ENCODE measurements at places on chromosomes 6 and 20. TPM values are rescaled to one million over a fixed set of nuclear protein-coding genes. Genes with fewer than 3 reads are reported as not detected.

DNA sequence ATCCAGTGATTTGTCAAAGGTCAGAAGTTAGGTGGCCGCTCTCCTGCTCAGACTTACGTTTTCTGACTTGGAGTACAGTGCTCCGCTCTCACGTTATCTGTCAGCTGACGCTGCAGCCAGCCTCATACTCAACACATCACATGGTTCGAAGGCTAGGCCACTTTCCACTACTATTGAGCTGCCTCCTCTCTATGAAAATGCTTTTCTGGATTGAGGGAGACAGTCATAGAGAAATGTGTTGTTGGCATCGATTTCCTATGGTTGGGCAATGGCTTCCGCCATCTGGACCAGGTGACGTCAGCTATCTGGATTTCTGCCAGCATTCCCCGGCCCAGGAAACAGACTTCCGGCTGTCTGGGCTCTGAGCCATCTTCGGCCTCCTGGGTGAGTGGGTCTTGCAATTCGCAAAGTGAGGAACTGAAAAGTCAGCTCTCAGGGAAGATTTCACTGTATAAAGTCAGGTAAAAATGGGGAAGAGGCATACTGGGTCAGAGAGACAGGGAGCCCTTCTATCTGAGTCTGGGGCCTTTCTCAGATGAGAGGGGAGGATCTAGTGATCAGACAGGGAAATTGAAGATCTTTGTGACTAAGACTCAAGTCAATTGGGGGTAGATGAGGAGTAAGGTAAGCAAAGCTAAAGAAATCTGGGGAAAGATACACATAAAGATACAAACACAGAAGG is 37.5 kb upstream of the IER3 start:
- no peak for DNase-seq

Gene HEY2
- 0.22 TPM for total RNA-seq

GRCh38 chr6:51868591-51869355 is 218.6 kb downstream of the PKHD1 start:
- DNase-seq, result no peak

- no peak for DNase-seq
Measured at GRCh38 chr6:107458672-107459282, 587 bp downstream of the PDSS2 start.

- DNase-seq, result no peak
Measured at GRCh38 chr6:44739181-44739580, 351.7 kb downstream of the CDC5L start.

DNA sequence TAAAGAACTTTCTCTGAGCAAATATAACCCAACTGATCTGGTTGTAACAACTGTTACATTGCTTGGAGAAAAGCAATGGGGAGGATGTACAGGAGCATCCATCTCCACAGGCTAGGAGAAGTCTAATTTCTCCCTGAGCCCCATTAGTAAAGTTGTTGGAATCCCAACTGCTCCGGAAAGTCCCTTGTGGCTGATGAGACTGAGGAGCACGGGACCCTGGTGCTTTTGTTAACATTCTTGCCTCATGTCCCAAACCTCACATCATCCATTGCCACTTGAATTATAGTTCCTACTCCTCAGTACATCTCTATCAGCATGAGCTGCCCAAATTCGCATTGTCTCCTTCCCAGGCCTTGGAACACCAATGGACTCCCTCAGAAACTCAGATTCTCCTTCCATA is 260.6 kb upstream of the BMP2 start:
- DNase-seq, result no peak

GRCh38 chr20:18635380-18635779 is 47.5 kb downstream of the DTD1 start:
- no peak for DNase-seq

Gene CASS4
- total RNA-seq, result 14.2 TPM

Gene OGFR
- total RNA-seq, result 81.1 TPM

DNA sequence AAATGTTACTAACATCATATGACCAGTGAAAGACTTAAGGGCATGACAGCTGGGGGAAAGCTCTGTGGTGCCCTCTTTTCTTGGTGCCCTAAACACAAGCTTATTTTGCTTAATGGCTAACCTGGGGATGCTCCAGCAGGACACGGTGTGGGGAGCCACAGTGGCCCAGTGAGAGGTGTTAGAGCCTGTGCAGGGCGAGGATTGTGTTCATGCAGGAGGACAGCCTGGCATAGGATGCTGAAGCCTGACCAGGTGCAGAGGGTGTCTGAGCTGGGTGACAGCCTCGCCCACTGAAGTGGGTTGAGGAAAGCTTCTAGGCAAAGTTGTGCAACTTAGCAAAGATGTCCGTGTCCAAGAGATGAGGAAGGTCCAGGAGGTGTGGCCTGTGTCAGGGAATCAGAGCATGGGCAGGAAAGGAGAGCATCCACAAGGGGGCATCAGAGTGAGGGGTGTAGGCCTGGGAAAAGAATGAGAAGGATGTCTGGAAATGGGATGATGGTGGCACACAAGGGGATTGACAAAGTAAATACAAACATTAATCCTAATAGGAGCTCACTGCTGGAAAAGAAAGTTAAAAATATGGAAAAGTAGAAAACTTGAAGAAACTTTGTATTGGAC is 33.9 kb downstream of the SLC17A4 start:
- peak; percentile 32 for DNase-seq

GRCh38 chr6:132084811-132085509 is 133.8 kb upstream of the CCN2 start:
- no peak for DNase-seq

Gene PAX1
- total RNA-seq, result not detected

Gene CFB
- total RNA-seq, result 1.2 TPM

Gene HLA-DRA
- 25.8 TPM for total RNA-seq

- DNase-seq, result no peak
Measured at GRCh38 chr6:79373246-79373645, 138.8 kb upstream of the HMGN3 start.

- DNase-seq, result no peak
Measured at GRCh38 chr6:85278466-85279035, 171.3 kb upstream of the NT5E start.

Gene NT5E
- total RNA-seq, result 26.8 TPM

GRCh38 chr20:35472209-35472608 is 16.8 kb downstream of the CEP250 start:
- DNase-seq, result no peak

DNA sequence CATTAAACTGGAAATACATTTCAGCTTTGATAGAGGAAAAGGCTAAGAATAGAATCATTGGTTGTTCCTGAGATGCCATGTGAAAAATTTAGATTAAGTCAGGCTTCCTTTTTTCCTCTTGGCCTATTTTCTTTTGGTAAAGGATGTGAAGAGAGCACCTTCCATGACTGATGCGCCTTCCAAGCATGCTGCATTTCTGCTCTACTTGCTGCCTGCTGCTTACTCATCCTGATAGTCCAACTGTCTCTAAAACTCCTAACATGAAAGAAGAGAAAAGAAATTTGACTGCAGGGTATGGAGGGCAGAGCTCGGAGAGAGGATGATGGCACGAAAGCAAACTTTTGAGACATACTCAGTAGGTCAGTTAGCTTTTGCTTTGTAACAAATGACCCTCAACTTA is 28.8 kb downstream of the SNAP25 start:
- no peak for DNase-seq

Gene BEND6
- total RNA-seq, result not detected

GRCh38 chr6:119584088-119584487 is 234.5 kb upstream of the MAN1A1 start:
- DNase-seq, result no peak

DNA sequence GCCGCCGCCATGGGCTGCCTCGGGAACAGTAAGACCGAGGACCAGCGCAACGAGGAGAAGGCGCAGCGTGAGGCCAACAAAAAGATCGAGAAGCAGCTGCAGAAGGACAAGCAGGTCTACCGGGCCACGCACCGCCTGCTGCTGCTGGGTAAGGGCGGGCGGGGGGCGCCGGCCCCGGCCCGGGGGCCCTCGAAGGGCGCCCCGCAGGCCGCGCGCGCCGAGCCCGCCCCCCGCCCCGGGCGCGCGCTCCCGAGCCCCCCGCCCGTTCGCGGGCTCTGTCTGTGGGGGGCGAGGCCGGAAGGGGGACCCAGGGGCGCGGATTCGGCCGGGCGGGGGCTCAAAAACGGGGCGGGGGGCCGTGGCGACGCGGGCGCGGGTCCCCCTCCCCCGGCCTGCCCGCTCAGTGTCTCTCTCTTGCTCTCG is 39.2 kb downstream of the GNAS start:
- DNase-seq, result peak; percentile 64

DNA sequence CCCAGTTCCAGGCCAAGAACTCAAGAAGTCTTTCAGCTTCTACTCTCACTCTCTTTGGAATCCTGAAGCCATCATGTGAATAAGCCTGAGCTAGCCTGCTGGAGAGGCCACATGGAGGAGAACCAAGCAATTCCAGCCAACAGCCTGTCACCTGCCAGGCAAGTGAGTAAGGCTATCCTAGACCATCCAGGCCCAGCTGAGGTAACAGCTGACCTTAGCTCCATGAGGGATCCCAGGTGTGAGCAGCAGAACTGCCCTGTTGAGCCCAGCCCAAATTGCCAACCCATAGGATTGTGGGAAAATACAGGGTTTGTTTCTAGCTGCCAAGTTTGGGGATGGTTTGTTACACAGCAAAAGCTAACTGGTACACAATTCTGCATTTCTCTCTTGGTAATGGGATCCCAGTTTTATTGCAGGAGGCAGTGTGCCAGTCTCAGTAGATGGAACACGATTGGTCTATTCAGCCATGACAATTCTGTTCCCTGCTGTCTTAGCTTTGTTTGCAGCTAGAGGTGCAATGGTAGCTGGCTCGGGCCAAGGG is 5.5 kb downstream of the SRXN1 start:
- no peak for DNase-seq

Gene C6orf163
- total RNA-seq, result 3.2 TPM

- DNase-seq, result no peak
Measured at GRCh38 chr6:137105375-137105774, 60.6 kb upstream of the IL20RA start.

DNA sequence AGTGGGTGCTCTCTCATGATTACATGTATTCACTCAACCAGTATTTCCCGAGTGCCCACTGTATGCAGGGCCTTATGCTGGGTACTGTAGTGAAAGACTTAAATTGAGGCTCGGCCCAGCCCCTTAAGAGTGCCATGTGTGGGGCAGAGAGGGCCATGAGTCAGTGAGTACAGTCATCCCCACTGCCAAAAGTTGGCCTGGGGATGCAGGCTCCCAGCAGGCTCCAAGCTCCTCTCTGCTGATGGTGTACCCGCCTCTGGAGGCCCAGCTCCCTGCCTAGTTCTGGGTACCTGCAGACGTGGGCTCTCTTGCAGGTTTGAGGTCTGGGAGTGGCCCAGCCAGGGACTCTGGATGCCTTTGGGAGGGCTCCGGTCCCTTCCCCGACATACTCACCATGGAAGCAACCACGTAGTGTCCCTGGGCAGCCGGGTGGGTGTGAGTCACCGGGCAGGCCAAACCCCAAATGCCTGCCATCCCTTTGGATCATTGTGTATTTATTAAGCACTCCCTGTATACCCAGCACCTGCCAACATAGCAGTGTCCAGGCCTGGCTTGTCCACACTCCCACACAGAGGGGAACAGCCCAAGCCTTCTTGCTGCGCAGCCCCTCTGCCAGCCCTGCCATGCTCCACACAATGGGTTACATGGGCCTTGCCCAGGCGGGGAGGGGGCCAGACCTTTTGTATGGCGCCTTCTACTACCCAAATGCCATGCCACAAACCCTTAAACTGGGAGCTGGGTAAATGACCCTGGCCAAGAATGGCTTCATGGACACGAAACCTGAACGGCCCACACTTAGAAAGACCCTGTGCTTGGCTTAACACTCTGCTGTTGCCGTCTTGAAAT is 153.6 kb downstream of the VEGFA start:
- no peak for DNase-seq

Gene PRRC2A
- 278 TPM for total RNA-seq

Gene BTBD3
- total RNA-seq, result 4.9 TPM
